ENCODE measurements at places on chromosomes 11 and 22.
A peak's percentile ranks its signal among the peaks of the same experiment; 100 is the strongest.

DNA sequence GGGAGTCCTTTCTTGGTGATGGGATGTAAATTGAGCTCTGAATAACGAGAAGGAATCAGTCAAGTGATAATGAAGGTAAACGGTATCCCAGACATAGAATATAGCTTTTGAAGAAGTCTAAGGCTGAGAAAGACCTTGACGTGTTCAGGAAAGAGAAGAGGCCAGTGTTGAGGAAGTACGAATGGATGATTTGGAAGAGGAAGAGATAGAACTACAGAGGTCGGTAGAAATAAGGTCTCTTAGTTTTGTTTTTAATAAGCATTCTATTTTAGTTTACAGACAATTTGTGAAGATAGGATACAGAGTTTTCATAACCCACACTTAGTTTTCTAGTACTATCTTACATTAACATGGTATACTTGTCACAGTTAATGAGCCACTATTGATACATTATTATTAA is 1598.1 kb downstream of the FAM181B start:
- DNase-seq = no peak

GRCh38 chr11:210122-210802 is 2.8 kb downstream of the RIC8A start:
- no peak for DNase-seq

DNA sequence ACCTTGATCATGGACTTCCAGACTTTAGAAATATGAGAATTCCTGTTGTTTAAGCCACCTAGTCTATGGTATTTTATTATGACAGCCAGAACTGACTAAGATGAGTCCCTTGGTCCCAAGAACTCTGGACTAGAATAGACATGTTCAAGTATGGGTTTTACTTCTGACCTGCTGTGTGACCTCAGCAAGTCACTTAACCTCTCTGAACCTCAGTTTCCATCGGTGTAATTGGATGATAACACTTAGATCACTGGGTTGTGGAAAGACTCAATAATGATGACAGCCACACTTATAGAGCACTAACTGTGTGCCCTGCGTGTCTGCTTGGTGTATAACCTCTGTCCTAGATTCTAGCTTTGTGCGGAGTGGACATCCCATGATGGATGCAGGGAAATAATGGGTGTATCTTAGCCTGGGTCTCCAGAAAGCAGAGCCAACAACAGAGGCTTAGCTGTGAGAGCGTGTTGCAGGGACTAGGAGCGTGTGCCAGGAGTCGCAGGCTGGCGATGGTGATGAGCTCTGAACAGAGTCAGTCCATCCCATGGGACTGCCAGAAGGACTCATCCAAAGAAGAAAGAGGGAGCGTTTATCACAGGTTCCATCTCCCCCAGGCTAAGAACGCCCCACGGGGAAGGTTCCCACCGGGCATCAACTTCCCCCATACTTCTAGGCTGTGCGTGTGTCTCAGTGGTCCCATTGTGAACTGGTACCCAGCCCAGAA is 93.2 kb upstream of the TP53I11 start:
- DNase-seq = no peak

- no peak for DNase-seq
Observed at GRCh38 chr11:4903484-4903883, at the start of gene OR51A7. TSS of gene OR51A7 (plus strand) at chr11:4903783. CDS start at chr11:4907370, 3,587 bp downstream.

DNA sequence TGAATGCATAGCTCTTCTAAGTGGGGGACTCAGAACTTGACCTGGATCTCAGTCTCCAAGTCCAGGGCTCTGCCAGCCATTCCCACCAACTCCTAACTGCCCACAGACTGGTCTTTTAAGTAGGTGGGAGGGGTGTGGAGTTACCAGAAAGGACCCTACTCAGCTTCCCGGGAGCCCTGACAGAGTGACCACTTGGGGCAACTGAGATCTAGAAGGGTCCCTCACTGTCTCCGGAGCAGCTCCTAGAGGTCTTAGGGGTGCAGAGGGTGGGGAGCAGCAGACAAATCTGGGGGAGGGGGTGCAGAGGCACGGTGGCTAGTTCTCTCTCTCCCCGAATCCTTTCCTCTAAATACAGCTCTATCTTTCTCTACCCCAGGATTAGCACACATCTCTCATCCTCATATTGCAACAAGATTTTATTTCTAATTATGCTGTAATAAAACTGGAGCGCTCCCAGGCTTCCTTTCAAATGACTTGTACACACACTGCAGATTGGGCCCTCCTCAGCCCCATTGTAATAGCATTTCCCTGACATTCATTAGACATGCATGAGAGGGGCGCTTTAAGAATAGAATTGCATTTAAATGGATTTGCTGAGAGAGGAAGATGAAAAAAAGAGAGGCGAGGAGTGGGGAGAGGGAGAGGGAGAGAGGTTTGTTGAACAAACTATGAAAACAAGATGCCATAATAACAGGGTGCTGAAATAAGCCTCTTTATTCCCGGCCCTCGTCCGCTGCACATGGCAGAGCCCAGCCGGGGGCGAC is 219.0 kb downstream of the CEP164 start:
- DNase-seq = no peak

DNA sequence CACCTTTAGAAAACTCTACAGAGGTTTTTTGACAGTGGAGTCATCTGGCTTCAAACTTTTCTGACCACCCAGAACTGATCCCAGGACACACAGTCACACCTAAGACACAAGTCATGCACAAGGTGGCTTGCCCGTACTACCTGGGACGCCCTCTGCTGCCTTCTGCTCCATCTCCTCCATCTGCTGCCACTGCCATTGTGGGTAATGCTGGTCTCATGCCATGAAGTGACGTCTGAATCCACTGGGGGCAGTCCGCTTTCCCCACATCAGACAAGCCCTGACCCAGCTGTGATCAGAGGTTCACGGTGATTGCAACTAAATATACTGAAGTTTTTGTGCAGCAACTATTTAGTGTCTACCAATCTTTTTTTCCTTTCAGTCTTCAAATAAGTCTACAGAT is 5.4 kb upstream of the NDUFS8 start:
- DNase-seq = no peak

DNA sequence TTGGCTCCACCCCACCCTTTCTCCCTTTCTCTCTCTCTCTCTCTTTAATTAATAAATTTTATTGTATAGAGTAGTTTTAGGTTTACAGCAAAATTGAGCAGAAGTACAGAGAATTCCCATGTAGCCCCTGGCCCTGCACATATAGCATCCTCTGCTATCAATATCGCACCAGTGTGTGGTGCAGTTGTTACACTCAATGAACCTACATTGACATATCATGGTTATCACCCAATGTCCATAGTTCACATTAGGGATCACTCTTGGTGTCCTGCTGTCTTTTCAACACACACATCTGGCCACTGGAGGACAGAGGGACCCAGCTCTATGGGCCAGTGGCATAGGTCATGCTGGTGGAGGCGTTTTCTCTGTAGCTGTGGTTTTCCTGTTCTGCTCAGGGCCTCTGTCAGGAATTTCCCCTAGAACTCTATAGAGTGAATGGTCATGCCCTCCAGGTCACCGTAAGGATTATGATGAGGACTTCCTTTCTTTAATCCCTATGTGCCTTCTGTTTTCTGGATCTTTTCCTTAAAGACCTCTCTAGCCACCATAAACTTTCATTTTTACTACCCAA is 98.2 kb upstream of the NAV2 start:
- DNase-seq = no peak

DNA sequence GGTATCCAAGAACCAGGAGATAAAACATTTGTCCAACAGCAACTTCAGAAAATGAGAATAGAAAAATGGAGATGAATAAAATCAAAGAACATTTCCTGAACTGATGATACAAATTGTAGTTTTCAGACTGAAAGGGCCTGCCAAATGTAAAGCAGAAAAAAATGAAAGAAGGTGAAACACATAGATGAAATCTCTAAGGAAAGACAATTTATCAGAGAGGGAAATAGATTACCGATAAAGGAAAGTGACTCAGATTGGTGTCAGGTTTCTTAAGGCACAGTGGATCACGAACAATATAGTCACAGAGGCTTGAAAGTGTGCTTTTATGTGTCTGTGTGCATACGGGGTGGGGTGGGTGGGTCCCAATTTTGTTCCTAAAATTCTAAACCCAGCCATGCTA is 4.1 kb upstream of the STT3A start:
- DNase-seq = no peak

GRCh38 chr22:37254209-37254866 is 10.3 kb upstream of the RAC2 start:
- DNase-seq = no peak

GRCh38 chr11:119447664-119448242 is 24.8 kb upstream of the THY1 start:
- peak; percentile 56 for DNase-seq

DNA sequence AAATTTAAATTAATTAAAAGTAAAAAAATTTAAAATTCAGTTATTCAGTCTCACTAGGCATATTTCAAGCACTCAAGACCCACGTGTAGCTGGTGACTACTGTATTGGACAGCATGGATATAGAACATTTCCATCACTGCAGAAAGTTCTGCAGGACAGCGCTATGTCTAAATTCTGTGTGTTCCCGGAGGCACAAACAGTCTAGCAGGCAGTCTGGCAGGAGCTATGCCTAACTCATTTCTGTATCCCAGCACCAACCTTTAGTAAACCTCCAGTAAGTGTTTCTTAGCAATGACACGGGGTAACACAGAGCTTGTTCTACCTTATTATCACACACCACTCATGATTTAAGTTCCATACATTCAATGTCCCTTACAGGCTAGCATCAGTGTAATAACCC is 48.5 kb downstream of the FAM168A start:
- no peak for DNase-seq

DNA sequence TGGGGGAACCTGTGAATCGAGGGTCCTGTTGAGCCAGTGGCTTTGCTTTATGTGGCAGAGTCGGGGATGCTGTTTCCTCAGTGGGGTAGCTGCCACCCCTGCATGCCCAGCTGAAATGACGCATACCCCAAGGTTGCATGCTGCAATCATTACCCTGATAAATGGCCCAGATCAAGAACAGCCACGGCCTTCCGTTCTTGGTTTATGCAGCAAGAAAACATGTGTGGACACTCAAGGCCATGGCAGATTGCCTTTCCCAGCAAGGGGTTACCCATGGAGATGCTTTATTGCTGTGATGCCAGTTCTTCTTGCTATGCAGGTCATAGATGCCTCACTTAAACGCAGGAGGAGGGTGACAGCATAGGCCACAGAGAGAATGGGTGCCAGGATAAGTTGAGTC is 14.3 kb upstream of the SREBF2 start:
- no peak for DNase-seq

GRCh38 chr11:113638376-113638775 is 67.7 kb downstream of the TMPRSS5 start:
- DNase-seq = no peak

DNA sequence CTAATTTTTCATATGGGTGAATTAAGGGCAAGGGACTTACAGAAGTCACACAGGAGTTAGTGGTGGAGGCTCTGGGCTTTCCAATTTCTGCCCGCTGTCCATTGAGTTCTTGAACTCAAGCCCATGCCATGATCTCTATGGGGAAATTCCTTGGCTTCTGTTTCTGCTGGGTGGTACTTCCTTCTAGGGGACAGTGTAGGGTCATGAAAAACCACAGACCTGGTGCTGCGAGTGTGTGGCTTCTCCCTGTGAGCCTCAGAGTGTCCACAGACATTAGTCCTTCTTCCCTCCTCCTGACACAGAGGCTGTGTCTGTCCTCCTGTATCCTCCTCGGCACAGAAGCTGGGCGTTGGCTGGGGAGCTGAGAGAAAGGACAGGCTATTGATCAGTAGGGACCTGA is 6.3 kb upstream of the SEZ6L start:
- no peak for DNase-seq

- DNase-seq = no peak
Observed at GRCh38 chr11:29183301-29183700, 833.5 kb downstream of the KCNA4 start.

- DNase-seq = peak; percentile 59
Observed at GRCh38 chr11:67640021-67640757, 626 bp upstream of the TBX10 start.

- DNase-seq = peak; percentile 83
Observed at GRCh38 chr11:74278721-74279161, 32.7 kb downstream of the P4HA3 start.

GRCh38 chr11:121448011-121448410 is 4.1 kb upstream of the SORL1 start:
- DNase-seq = no peak

GRCh38 chr22:38240734-38241252 is 32.0 kb downstream of the TMEM184B start:
- DNase-seq = peak; percentile 80

- peak; percentile 70 for DNase-seq
Observed at GRCh38 chr11:118618115-118618990, 10.9 kb downstream of the PHLDB1 start.

GRCh38 chr11:125517116-125517770 is 21.2 kb upstream of the FEZ1 start:
- peak; percentile 58 for DNase-seq

GRCh38 chr11:8020244-8020597 is 33.1 kb downstream of the EIF3F start:
- DNase-seq = peak; percentile 11

- no peak for DNase-seq
Observed at GRCh38 chr11:103584021-103584420, 452.4 kb upstream of the DDI1 start.

DNA sequence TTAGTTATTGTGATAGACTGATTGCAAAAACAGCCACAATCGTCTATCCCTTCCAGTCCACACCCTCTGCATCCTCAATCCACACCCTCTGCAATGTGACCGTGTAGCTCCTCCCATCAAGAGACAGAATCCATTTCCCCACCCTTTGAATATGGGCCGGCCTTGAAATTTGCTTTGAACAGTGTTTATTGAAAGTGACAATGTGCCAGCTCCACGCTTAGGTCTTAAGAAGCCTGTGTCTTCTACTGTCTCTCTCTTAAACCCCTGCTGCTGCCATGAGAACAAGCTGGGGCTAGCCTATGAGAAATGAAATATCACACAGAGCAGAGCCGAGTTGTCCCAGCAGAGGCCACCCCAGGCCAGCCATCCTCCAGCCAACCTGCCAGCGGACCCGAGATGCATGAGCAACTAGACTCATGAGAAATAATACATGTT is 22.3 kb upstream of the MICAL2 start:
- DNase-seq = no peak

DNA sequence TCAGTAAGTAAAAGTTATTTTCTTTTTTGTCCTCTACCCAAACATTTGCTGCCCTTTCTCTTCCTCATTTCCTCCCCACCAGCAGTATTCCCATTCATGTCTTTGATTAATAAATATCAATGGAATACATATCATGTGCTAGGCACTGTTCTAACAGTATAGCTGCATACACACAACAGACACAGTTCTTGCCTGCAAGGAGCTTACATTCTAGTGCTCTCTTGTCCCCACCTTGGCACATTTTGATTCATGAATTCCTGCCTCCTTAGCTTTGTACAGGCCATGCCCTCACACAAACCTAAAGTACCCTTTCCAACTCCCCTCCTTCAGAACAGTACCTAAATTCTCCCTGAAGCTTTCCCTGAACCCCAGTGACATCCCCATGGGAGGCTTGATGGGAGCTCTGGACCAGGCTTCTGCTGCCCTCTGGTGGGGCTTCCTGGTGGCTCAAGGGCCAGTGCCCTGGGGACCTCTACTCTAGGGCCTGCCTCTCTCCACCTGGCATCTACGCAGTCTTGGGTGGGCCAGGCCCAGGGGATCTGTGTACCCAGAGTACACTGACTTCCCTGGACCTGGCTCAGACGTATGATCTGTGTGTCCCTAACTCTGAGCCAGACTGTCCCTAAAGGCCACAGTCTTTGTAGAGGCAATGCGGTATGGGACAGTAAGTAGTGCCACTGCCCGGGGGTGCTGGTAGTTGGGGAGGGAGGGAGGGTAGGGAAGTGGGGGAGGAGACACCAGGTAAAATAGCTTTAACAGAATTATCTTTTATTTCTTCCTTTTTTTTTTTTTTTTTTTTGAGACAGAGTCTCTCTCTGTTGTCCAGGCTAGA is 14.1 kb downstream of the RPS13 start:
- peak; percentile 35 for DNase-seq
